EH (cell line): ENCODE measurements at places on chromosomes 16 and 17.
A peak's percentile ranks its signal among the peaks of the same experiment; 100 is the strongest.

DNA sequence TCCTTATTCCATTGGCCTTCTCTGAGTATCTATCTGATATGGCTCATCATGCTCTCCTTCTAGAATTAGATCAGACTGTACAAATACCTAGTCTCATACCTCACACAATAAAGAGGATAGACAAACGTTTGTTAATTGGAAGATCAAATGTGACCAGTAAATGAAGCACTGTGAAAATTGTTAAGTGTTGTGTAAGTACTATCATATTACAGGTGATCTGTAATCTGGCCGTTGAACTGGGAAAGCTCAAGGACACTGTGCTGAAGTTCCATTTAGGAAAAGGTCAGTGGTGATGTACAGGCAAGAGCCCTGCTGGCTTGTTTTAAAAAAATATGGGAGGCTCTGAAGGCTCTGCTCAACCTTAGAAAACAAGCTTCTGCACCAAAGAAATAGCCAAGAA lies 38.5 kb upstream of the CORO6 start:
- no peak for DNase-seq

GRCh38 chr16:6493555-6493954 lies 839.1 kb upstream of the RBFOX1 start:
- no peak for DNase-seq

DNA sequence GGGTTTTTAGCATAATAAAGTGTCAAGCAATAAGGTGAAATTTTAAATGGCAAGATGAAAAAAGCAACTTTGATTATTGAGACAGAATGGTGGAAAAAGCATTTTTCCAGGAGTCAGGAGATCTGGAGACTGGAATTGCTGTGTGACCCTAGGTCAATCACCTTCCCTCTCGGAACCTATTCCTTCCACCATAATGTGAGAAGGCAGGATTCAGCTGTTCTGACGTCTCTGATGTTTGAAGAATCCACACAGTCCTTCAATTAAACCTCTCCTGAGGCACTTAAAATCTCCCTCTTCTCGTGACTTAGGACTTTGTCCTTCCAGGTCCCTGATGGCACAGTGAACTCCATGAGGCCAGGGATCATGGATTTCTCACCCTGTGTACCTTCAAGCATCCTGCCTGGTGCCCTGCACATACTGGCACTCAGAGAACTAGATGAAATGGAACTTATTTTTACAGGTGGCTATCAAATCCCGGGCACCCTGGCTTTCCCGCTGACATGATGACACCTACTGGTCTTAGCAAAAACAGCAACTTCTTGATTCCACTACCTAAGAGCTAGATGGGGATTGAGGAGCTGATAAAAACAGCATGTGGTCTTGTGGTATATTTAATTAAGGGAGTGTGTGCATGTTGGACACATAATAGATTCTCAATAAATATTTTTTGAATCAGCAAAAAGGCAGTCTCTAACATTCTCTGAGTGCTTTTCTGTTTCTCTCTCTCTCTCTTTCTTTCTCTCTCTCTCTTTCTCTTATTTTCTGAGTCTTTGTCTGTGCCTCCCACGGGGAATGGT lies 2.3 kb upstream of the CCDC182 start:
- DNase-seq, result peak; percentile 65

- DNase-seq, result peak; percentile 36
Observed at GRCh38 chr16:24989494-24989893, 25.7 kb downstream of the ARHGAP17 start.

- no peak for DNase-seq
Observed at GRCh38 chr17:82121660-82122629, 23.9 kb upstream of the FASN start.

- DNase-seq, result peak; percentile 18
Observed at GRCh38 chr16:53094013-53094630, 39.3 kb downstream of the CHD9 start.
